ENCODE measurements at places on chromosomes 6 and 20.

- DNase-seq, result no peak
These were observed 162.3 kb downstream of the GRM1 start for GRCh38 chr6:146191166-146191565.

DNA sequence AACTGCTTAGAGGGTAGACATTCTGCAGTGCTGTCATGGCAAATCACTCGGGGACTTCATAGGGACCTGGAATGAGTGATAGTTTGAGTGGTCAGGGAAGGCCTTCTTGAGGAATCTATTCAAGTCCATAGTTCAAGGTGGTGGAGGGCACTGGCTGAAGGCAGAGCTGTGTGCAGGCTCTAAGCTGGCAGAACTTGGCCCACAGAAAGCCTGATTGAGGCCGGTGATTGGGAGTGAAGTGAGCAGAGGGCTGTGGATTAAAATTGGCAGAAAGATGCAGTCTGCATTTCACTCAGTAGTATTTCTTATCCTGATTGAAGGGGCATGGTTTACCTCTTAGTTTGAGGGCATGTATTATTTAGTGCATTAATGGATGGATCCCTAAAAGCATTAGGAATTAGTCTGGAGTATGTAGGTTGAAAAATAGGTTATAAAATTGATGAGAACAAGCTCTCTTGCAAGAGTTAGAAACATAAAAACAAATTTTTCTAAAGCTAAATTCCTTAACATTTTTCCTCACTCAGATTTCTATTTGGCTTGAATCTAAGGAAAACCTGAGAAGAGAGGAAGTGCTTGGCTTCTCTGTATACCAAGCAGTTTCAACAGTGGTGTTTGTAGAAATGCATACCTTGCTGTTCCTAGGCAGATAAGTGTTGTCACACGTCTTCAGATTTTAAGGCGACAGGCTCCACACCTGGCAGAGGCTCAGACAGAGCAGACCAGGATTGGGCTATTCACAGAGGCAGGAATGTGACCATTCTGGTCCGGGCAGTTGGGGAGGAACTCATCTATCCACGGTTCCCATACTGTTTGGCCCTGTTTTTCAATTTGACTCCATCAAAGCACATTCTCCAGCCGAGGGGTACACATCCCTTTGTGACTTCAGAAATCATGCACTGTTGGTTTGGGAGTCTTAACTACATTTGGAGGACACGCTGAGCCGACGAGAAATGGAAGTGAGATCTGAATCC lies 45.2 kb downstream of the UTRN start:
- no peak for DNase-seq

DNA sequence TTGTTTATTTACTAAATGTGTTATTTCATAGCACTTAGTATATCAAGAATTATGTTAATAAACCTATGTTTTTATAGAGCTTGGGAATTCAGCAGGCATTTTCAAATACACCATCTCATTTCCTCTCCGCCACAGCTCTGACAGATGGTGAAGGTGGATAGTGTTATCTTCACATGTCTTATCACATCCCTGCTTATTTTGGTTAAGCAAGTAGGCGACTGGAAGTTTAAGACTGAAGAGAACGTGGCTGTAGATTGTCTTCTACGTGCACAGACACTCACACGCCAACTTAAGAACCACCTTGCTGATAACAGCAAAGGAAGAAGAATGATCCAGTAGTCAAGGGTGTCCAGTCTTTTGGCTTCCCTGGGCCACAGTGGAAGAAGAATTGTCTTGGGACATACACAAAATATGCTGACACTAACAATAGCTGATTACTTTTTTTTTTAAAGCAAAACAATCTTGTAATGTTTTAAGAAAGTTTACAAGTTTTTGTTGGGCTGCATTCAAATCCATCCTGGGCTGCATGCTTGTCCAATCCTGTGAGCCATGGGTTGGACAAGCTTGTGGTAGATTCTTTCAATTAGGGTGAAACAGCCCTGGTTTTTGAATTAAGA lies 43.3 kb upstream of the SCGN start:
- no peak for DNase-seq

GRCh38 chr20:60214901-60215815 lies 256.9 kb downstream of the CDH26 start:
- no peak for DNase-seq

DNA sequence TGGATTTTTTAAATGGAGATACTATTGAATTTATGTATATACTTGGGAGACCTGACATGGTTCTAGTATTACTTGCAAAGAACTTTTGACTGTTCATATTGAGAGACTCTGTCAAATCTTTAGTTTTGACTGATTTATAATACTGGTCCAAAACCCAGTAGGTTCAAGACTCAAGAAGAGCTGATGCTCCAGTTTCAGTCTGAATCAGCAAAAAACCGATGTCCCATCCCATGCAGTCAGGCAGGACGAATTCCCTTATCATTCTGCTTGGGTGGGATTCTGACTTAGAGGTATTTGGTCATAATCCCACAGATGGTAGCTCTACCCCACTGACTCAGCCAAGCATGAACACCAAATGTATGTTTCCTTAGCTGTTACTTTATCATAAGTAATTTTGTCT lies 29.5 kb downstream of the ZNF334 start:
- DNase-seq, result no peak

DNA sequence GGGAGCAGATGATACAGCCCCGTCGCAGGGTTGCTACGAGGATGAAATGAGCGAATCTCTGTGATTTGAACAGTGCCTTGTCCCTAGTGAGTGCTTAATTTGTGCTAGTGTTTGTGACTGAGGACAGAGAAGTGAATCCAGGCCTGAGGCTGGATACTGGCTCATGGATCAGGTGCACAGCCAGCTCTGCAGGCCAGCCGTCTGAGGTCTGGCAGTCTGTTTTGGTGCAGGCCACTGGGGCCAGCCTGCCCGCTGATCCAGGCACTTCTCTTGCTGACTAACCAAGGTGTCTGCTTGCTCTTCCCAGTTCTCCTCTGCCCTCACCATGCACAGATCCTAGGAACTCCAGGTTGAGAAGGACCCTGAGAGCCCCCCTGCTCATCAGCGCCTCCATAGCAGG lies 181.0 kb downstream of the LRFN2 start:
- no peak for DNase-seq

DNA sequence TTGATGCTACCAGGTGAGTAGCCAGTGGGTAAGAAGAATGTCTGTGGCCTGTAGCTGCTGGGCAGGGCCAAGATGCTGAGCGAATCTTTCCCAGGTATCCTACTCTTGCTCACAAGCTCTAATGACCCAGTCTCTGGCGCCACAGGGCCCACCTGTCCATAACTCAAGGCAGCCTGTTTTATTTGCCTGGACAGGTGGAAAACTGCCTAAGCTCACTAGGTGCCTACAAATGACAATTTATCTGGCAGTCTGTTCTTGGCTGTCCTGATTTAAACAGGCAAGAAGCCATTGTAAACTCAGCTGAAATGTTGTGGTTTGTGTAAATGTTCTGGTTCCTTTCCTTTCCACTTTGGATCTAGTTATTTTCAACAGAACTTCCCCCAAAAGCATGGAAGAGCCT lies 113.3 kb downstream of the TCP11 start:
- DNase-seq, result no peak
